ENCODE measurements at places on chromosomes 3 and 15.

GRCh38 chr15:100684591-100684990 lies 82.2 kb downstream of the ASB7 start:
- DNase-seq: no peak

DNA sequence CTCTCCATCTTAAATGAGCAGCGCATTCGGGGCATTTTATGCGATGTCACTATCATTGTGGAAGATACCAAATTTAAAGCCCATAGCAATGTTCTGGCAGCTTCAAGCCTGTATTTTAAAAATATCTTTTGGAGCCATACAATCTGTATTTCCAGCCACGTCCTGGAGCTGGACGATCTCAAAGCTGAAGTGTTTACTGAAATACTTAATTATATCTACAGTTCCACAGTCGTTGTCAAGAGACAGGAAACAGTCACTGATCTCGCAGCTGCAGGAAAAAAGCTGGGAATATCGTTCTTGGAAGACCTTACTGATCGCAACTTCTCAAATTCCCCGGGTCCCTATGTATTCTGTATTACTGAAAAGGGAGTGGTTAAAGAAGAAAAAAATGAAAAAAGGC lies 44.4 kb upstream of the RASA2 start:
- no peak for DNase-seq

DNA sequence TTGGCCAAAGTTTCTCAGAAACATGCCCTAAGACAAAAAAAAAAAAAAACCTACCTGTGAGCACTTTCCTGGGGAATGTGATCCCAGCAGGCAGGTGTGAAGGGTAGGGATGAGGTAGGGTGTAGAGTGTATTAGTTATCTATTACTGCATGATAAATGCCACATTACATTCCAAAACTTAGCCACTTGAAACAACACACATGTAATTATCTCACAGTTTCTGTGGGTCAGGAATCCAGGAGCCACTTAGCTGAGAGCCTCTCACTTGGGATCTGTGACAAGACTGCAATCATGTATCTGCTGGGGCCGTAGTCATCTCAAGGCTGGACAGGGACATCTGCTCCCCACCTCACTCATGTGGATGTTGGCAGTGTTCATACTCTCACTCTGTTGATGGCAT lies 18.9 kb upstream of the FBN1 start:
- no peak for DNase-seq

GRCh38 chr3:185737740-185738680 lies 86.8 kb downstream of the IGF2BP2 start:
- DNase-seq: no peak

DNA sequence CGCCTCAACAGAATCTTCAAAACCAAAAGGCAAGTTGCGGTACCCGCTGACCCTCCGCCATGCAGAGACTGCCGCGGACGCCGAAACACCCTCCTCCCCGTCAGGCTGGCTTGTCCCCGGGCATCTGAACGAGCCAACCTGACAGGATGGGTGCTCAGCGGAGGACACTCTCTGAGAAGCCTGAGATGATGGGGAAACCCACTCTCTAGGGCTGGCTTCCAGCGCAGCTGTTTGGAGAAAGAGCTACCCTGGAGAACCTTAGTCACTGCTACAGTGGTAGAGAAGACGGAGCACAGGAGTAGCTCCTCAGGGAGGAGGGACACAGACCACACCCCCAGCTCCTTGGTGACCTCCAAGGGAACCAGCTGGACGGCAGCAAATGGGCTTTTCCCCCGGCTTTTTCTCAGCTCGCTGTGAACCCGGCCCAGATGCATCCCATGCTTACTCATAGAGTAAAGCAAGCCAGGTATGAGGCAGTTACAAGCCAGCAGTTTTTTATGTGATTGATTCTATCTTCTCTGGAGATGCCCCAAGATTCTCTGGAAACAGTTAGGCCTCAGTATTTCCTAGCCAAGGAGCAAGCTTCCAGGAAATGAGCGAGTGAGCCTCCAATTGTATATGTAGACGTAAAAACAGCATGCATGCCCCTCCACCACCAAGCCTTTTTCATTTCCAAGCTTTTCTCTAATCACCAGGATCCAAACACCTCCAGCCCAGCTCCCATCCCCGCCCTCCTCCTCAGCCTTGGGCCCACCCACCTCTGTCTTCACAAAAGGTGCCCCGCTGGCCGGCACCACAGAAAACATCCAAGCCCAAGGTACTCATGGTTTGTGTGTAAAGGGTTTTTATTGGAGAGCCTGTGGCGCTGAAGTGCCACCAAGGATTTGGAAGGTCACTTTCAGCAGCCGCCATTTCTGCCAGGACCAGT lies 38.7 kb downstream of the FAM174B start:
- DNase-seq: no peak

All from OCI-LY7 (cell line).